ENCODE measurements at places on chromosomes 4 and X.

GRCh38 chr4:33072298-33073089, 2352.3 kb downstream of the PCDH7 start:
- no peak for DNase-seq

DNA sequence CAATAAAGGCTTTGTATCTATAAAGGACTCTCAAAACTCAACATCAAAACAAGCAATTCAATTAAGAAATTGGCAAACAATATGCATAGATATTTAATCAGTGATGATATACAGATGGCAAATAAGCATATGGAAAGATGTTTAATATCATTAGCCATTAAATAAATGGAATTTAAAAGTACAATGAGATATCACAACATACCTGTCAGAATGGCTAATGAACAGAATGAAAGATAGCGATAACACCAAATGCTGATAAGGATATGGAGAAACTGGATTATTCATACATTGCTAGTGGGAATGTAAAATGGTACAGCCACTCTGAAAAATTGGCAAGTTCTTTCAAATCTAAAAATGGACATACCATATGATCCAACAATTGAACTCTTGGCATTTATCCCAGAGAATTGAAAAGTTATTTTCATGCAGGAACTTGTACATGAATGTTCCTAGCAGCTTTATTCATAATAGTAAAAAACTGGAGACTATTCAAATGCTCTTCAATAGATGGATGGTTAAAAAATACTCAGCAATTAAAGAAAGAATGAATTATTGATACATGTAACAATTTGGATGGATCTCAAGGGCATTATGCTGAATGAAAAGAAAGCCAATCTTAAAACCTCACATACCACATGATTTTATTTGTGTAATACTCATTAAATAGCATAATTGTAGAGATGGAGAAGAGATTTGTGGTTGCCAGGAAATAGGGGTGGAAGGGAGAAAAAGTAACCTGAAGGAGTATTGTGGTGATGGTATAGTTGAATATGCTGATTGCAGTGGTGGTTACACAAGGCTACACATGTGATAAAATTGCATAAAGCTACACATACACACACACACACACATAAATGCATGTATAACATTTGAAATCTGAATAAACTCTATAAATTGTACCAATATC, 45.9 kb upstream of the ALG13 start:
- DNase-seq, result no peak

DNA sequence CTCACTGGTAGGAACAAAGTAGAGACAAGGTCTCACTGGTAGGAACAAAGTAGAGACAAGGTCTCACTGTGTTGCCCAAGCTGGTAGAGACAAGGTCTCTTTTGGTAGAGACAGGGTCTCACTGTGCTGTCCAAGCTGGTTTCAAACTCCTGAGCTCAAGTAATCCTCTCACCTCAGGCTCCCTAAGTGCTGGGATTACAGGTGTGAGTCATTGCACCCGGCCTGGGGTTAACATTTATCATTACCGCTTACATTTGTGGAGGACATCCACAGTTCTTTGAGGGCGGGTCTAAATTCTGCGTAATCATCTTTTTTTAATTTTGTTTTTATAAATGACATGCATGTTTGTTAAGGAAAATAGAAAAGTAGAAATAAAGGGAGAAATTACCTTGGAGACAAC, 12.0 kb downstream of the RAB33B start:
- no peak for DNase-seq

GRCh38 chr4:43855283-43855682, 593.3 kb downstream of the KCTD8 start:
- no peak for DNase-seq

- DNase-seq, result peak; percentile 78
These were observed 124.2 kb downstream of the C4orf51 start for GRCh38 chr4:145804116-145804515.

- DNase-seq, result no peak
These were observed 38.2 kb downstream of the NLGN3 start for GRCh38 chrX:71182871-71183270.

GRCh38 chr4:2337131-2337723, 75.3 kb upstream of the MXD4 start:
- no peak for DNase-seq

- DNase-seq, result no peak
These were observed 48.0 kb downstream of the OTC start for GRCh38 chrX:38400389-38400910.

GRCh38 chr4:148787285-148787684, 345.1 kb upstream of the NR3C2 start:
- DNase-seq, result no peak

- DNase-seq, result no peak
These were observed 349.1 kb upstream of the DDX53 start for GRCh38 chrX:22650691-22651090.

GRCh38 chr4:186881521-186882220, 158.0 kb upstream of the FAT1 start:
- no peak for DNase-seq

DNA sequence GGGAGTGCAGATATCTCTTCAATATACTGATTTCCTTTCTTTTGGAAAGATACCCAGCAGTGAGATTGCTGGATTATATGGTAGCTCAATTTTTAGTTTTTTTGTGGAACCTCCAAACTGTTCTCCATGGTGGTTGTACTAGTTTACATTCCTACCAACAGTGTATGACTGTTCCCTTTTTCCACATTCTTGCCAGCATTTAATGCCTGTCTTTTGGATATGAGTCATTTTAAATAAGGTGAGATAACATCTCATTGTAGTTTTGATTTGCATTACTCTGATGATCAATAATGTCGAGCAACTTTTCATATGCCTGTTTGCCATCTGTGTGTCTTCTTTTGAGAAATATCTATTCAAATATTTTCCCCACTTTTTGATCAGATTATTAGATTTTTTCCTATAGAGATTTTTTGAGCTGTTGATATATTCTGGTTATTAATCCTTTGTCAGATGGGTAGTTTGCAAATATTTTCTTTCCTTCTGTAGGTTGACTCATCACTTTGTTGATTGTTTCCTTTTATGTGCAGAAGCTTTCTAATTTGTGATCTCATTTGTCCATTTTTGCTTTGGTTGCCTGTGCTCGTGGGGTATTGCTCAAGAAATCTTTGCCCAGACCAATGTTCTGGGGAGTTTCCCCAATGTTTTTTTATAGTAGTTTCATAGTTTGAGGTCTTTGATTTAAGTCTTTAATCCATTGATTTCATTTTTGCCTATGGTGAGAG, 552.7 kb downstream of the ZNF674 start:
- no peak for DNase-seq

- no peak for DNase-seq
These were observed 125.8 kb downstream of the PPEF1 start for GRCh38 chrX:18833071-18833731.

DNA sequence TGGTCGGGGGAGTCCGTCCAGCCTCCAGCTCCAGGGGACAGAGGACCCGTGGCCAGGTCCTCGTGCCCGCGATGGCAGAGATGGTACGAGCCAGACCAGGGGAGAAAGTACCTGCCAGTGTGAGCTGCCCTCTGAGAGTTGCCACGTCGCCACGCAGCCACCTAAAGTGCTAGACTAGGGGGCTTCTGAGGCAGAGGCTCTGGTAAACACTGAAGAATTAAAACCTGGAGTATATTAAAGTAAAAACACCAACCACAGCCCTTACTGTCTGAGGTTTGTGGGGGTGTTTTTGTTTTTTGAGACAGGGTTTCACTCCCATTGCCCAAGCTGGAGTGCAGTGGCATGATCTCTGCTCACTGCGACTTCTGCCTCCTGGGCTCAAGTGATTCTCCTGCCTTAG, 60.1 kb upstream of the SORCS2 start:
- no peak for DNase-seq

GRCh38 chrX:151082077-151082948, 94.1 kb upstream of the GPR50 start:
- peak; percentile 28 for DNase-seq

GRCh38 chr4:108081256-108081655, 87.5 kb downstream of the LEF1 start:
- DNase-seq, result no peak

DNA sequence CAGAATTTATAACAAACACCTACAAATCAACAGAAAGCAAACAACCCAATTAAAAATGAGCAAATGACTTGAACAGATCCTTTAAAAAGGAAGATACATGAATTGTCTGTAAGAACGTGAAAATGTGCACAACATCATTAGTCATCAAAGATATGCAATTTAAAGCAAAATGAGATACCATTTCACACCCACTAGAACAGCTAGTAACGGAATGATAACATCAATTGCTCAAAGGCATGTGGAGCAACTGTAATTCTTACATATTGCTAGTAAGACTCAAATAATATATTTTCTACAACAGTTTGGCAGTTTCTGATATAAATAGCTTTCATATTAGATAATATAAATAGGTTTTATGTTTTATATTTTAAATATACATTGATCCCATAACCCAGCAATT, 82.5 kb downstream of the LCORL start:
- DNase-seq, result peak; percentile 3

DNA sequence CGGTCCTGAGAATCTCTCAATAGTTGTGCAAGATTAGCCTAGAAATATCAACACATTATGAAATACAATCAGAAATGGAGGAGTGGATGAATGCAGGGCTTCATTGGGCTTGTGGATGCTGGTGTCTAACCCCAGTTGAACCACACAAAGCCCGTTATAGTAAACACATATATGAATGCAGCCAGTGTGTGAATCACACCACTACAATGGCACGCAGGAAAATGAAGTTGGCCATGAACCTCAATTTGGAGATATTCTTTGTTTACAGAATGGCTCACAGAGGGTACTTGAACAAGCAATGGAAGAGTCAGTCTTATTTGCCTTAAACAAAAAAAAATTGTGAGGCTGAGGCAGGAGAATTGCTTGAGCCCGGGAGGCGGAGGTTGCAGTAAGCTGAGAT, 57.8 kb downstream of the SOD3 start:
- no peak for DNase-seq

- no peak for DNase-seq
These were observed 766.7 kb upstream of the TENM3 start for GRCh38 chr4:181476508-181476890.

- no peak for DNase-seq
These were observed 7.4 kb downstream of the WDR44 start for GRCh38 chrX:118353081-118353850.

DNA sequence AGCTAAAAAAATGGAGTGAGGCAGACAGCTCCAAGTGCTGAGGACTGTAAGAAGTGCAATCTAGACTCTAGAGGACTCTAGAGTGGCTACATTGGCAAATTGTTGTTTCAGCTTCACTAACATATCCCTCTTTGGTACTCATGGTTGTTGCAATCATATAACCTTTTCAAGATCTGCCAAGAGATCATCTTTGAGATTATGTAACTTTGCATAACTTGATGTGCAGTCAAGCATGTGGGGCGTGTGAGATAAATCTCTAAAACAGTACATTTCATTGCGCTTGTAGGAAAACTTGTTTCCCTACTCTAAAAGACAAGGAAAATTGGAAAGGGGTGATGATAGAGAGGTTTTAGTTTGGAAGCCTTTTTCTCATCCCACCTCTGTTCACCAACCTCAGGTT, 11.2 kb upstream of the BRS3 start:
- no peak for DNase-seq

DNA sequence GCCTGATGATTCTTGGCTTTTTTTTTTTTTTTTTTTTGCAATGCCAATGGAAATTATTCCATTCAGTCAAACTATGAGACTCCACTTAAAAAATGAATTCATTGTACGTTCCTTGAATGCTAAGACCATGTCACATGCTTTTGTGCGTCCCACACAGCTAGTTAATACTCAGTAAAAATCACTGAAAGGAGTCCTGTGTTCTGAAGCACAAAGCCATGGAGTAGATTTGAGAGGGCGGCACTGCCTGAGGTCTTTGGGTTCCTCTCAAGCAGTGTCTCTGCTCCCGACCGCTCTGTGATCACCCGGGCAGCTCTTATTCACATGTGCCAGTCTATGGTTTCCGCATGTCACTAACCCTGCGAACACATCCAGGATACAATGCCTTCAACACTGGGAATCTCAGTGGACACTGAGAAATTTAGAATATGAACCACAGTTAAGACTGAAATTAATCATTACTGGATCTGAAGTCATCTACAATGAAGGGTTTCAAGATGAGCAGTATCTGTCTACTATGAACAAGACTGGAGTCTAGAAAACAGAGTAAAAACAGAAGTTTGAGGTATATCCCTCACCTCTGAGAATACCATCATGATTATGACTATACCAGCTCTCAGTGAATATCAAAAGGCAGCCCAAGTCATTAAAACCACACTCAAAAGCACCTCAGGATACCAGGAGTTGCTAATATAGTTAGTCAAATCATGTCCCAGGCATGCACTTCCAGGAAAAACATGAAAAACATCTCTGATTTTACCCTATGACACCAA, 193.0 kb downstream of the MGST2 start:
- no peak for DNase-seq

DNA sequence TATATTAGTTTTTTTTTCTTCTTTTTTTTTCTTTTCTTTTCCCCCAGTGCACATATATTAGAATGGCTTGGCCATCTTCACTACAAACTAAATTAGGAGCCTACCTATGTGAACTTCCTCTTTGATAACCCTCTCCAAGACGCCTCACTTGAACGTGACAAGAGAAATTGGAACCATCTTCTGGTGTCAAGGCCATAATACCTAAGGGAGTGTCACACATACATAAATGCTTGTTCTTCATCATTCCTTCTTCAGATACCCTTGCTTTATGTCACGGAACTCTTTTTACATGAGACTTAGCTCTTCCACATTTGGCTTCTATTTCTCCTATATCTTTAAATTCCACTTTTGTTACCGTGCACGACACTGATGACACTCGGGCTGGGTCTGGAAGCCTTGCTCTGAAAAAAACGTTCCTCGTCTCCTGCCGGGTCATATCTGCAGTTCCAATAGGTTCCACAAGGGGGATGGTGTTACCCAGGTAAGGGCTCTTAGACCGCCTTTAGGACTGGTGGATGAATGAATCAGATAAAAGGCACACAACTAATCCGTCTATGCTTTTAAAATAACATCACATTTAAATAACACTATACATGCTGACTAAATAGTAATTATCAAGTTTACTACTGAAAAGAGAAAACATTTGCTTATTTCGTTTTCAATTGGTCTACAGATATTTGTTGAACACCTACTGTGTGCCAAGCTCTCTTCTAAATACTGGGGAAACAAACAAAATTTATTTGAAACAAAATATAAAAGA, 19.9 kb downstream of the DGAT2L6 start:
- DNase-seq, result peak; percentile 6

GRCh38 chr4:121150003-121150402, 14.1 kb downstream of the TNIP3 start:
- DNase-seq, result no peak

DNA sequence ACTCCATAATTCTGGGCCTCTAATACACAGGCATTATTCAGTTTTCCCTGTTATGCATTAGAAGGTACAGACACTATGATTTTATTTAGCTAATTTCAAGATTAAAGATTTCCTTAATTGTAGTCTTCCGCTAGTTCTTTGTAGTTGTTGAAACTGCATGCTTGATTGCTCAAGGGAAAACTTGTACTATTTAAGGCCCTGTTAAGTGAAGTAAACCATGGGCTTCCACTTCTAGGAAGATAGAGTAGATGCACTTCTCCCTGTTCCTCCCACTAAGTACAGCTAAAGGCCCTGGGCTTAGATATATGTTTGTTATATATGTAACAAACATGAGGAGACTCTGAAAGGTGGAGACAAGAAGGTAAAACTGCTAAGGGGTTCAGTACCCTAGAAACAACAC, 215.8 kb upstream of the LEF1 start:
- DNase-seq, result no peak

- no peak for DNase-seq
These were observed 128.1 kb upstream of the NDP start for GRCh38 chrX:44101281-44101680.
